ENCODE measurements at places on chromosomes 6 and 20.

- DNase-seq = no peak
Measured at GRCh38 chr20:9246731-9247130, 177.8 kb downstream of the PLCB4 start.

- no peak for DNase-seq
Measured at GRCh38 chr20:48772183-48772976, 55.4 kb downstream of the PREX1 start.

- DNase-seq = no peak
Measured at GRCh38 chr6:49462071-49462470, 982 bp downstream of the MMUT start.

- no peak for DNase-seq
Measured at GRCh38 chr6:92231171-92231701, 1188.1 kb downstream of the EPHA7 start.

GRCh38 chr6:39530201-39530759 is 194.9 kb downstream of the KIF6 start:
- peak; percentile 44 for DNase-seq

GRCh38 chr20:48789781-48790472 is 37.9 kb downstream of the PREX1 start:
- DNase-seq = no peak
